ENCODE measurements at places on chromosomes 12 and 14.

DNA sequence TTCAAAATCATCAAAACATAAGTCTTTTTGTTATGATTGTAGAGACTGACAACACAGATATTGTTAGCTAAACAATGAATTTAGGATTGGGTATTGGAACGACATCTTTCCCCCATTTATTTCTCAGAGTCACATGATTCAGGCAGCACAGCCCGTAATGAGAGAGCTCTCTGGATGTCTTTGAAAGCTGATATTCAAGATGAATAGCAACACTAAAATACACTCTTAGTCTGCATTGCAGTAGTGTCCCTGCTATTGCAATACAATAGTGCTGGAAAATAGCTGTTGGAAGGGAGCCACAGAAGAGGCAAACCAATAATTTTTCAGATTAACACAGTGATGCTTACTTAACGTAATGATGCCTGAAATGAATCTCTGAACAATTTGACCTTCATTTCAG is 9.9 kb downstream of the GTSF1 start:
- no peak for DNase-seq

- no peak for DNase-seq
These were observed 1.0 kb downstream of the IGFBP6 start for GRCh38 chr12:53098354-53098981.

DNA sequence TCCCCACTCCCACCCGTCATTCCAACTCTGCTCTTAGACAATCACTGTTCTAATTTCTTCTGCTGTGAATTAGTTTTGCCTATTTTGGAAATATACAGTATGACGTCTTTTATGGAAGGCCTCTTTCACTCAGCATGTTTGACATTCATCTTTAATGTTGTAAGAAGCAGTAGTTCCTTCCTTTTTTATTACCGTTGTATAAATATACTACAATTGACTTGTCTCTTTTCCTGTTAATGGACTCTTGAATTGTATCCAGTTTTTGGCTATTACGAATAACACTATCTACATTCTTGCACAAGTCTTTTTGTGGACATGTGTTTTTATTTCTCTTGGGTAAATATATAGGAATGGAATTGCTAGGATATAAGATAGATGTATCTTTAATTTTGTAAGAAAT is 4.9 kb upstream of the PMCH start:
- DNase-seq: no peak

DNA sequence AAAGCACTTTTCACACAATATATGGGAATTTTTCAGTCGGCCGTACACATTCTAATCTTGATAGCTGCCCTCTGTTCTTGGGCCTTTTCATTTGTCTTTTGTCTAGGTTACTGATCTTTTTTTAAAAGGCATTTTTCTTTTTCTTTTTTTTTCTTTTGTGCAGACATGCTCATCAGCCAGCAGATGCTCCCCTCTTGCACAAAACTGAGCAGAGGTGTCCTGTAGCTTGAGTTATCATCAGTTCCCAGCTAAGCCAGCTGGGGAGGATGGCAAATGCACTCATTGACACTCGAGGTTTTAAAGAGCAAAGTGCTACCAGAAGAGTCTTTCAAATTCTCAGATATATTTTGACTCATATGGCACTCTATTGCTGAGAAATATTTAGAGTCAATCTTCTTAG is 913.9 kb upstream of the SEL1L start:
- no peak for DNase-seq

DNA sequence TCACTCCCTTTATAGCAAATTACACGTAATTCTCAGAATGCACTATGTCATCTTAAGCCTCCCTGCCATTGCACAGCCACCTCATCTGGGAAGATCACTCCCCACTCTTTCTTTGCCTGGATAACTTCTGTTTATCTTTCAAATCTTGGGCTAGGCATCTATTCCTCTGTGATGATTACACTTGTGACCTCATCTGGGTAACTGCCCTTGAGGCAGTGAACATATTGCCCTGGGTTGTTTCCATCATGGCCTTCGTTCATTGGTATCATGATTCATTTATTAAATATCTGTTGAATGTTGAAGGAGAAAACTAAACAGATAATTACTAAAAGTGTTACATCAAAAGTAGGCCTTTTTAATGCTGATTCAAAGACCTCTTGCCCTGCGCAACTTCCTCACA is 26.2 kb upstream of the PDE3A start:
- no peak for DNase-seq

- no peak for DNase-seq
These were observed 102.2 kb downstream of the GPHN start for GRCh38 chr14:66610154-66610563.

DNA sequence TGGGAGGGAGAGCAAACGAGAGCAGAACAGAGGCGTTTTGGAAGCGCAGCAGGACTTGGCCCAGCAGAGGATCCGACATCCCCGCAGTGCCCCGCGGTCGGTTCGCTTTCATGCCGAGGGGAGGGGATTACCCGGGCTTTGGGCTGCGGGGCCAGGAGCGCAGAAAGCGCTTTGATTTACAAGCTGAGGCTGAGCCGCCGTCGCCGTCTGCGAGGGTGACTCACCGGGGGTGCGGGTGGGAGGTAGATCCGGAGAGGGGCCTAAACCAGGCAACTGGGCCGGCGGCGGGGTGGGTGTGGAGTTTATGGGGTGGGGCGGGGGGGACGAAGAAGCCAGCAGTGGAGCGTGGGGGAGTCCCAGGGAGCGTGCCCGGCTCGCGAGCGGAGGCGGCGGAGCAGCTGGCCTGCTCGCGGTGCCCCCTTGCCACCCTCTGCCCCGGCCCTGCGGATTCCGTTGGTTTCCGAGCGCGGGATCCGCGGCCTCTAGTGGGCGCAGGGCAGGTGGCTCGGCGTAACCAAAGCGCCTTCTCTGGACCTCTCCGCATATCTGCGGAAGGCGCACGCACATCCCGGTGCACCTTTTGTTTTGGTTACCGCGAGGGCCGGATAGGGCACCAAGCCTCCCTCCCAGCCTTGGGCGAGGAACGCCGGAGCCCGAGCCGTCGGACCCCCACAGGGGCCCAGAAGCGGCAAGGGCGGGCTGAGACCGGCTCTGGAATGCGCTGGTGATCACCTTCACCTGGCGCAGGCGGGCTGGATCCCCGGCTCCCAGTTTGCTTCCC is 2.6 kb downstream of the SIX4 start:
- DNase-seq: no peak

DNA sequence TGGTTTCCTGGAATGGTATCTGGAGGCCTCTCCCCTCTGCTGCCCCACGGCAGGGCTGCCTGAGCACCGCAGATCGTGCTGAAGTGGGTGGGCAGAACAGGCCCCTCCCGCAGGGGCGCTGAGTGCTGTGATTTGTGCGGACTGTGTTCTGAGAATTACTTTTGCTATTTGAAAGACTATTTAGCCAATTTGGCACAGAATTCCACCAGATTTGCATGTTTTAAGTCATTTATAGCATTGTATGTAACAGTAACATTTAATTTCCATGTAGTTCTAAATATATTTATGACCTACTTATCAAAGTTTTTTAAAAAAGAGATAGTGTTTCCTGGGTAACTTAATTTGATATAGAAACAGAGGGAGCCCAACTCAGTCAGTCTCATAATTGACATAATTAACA is 55.3 kb downstream of the TNFAIP2 start:
- DNase-seq: no peak

GRCh38 chr12:12930633-12931219 is 21.2 kb downstream of the GPRC5D start:
- DNase-seq: no peak

DNA sequence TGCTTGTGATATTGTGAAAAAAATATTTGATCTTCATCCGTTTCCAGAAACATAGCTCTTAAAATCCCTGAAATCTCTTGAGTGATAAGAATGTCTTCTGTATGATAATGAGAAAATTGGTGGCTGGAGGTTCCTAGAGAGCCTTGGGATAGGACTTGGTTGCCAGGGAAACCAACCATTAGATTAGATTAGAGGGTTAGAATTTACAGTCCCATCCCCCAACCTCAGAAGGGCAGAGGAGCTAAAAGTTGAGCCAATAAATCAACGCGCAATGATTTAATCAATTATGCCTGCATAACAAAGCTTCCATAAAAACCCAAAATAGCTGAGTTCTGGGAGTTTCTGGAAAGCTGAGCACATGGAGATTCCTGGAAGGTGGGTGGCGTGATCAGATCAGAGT is 10.6 kb downstream of the SEL1L start:
- no peak for DNase-seq

GRCh38 chr12:82437744-82438143 is 79.4 kb downstream of the METTL25 start:
- no peak for DNase-seq

DNA sequence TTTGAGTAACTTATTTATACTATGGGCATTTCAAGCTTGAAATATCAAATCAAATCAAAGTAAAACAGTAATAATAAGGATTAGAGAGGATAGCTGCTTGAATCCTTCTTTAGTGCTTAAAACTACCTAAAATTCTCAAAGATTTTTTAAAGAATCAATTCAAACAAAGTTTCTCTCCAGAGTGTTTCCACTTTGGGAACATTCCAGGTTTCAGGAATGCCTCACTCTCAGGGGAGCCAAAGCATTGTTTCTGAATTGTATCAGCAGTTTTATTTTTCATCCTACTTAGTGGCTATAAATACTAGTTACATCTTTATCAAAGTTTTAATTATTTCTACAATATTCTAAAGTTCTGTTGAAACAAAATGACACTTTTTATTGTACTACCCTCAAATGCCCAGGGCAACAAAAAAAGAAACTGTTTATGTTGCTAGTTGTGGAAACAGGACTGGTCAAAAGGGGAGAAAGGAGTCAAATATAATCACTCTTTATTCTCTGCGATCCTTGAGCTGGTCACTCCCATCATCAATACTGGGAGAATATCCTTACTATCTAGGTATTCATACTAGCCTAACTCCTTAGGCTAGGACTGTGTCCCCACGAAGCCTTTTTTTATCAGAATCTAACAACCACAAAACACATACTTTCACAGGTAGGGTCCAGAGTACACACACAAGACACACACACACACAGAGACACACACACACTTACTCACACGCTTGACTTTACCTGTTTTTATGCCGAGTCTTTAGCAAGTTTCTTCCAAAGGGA is 598 bp downstream of the RASSF9 start:
- no peak for DNase-seq

GRCh38 chr14:105636935-105637334 is 110.6 kb downstream of the TMEM121 start:
- DNase-seq: no peak

DNA sequence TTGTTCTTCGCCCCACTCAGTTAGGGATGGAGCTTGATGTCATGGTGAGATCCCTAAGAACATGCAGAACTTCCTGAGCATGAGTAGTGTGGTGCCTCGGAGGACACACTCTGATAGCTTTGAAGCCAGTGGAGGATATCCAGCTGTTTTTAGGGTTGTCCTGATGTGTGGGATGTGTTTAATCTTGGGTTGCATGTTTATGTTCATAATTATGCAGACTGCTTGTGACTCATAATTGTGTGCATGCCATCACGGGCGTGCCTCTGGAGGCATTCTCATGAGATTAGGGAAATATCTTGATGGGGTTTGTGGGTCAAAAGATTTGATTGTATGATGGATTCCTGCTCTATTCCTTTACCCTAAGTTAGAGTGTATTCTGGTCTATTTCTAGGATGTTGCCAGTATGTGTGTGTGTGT is 267.4 kb upstream of the PELI2 start:
- DNase-seq: no peak

GRCh38 chr12:112979041-112979680 is 842 bp downstream of the OAS2 start:
- no peak for DNase-seq

DNA sequence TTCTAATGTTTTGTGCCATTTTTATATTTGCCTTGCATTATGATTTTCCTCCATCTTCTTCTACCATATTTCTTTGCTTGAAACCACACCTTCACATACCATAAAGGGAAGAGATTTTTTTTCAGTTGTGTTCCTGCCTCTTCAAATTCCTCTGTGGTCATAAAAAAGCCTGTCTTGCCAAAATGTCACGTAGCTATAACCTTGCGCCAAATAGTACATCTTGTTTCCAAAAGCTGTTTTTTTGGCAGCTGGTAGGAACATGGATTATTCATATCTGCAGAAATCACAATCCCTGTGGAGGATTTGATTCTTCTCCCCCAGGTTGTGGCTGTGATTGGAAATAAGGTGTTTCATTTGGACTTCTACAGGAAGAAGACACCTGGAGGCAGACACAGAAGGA is 133.6 kb upstream of the SLC35F4 start:
- no peak for DNase-seq

DNA sequence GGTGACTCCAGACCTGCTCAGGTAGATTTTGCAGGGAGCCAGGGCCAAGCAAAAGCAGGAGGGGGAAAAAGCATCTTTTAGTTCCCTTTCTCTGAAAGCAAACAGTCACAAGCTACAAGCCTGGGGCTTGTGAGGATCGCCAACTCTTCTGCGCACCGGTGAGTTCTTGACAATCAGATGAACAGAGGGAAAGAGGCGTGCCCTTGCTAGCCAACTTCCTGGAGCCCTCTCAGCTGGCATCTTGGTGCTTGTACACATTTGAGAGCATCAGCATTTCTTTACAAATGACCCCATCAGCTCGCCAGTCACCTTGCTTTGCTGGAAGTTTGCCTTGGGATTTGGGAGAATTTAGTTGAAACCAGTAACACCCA is 55.5 kb downstream of the ZNF664 start:
- no peak for DNase-seq

DNA sequence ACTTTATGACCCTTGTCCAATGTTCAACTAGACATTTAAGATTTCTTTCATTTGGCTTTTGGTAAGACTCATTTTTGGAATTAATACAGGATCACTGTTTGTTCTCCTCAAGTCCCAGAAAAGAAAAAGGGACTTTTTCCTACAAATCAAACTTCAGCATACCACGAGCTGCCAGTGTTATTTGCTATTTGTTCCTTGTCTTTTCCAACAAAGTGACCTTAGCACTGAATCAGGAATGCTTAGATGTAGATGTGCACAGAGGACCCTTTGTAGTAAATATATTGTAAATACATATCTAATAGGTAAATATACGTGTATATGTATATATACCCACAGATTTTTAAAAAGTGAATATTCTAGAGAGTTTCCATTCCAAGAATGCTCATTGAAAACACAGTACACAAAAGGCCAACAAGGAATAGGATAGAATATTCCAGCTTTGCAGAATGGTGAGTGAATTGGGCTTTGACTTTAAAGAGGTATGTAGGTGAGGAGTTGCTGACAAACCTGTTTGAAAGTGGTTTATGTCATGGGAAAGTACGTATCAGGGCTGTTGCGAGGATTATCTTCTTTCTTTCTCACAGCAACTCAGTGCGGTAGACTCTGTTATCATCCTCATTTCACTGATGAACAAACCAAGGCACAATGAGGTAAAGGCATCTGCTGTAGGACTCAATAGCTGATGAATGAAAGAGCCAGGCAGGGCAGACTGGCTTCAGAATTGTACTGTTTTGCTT is 65.0 kb downstream of the HMGA2 start:
- DNase-seq: no peak

All from NT2/D1 (cell line).